ENCODE measurements at places on chromosomes 12 and 14.

GRCh38 chr14:28077021-28077420, 689.6 kb upstream of the FOXG1 start:
- no peak for DNase-seq

DNA sequence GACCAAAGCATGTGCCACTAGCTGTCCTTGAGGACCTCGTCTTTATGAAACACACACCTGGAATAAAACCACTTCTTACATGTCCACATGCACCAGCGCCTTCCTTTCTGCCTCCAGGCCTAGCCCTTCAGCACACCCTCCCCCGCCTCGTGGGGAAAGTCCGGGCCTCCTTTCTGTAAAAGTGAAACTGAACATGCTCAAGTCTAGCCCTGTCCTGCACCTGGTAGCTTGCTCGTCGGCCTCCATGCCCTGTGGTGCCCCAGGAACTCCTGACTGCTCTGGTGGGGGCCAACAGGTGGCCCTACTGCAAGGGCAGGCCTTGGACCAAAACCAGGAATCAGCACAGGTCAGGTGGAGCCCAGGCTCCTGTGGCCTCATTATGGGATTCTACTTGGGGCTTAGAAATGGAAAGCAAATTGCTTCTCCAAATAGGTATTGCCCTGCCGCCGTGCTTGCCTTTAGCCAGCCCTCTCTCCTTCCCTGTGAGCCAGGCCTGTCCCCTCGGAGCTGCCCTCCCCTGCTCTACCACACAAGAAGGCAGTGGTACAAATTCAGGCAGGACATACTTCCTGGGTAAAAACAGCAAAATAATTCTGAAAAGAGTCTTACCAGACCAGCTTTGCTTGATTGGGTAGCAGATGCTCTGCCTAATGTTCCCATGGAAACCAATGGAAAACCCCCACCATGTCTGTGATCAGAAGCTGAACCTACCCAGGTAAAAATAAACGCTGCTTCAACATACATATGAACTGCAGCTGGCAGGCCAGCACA, 43.5 kb downstream of the ERH start:
- DNase-seq: peak; percentile 35

DNA sequence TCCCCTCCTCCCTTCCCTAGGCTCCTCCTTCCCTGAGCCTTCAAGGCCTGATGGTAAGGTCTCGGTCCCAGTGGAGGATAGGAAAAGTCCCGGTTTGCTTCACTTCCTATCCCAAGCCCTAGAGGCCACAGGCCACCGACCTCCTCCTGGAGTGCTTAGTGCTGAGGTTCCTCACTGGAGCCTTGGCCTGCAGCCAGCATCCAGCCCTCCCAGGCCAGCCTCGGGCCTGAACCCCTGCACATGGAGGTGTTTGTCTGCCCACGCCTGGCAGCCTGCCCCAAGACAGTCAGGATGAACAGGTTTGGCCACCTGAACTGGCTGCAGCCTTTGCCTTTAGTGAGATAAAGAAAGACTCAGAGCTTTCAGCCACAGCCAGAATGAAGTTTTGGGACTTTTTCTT, 15.8 kb upstream of the KRT7 start:
- DNase-seq: no peak

GRCh38 chr14:78967111-78967809, 797.1 kb downstream of the NRXN3 start:
- no peak for DNase-seq

DNA sequence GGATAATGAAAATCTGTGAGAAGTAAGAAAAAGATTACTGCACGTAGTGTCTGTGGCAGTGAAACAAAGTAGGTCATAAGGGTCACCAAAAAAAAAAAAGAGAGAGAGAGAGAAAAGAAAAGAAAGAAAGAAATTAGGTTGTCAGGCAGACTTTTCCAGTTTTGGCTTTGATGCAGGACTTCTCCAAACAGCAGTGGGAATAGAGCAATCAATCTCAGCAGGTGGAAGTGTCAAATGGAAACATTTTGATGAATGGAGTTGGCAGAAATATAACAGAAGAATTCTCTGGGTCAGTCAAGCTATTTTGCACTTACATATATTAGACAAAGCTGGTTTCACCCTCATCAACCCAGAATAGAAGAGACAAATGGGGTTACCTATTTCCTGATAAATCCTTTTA, 745.8 kb downstream of the SLC6A15 start:
- DNase-seq: no peak

DNA sequence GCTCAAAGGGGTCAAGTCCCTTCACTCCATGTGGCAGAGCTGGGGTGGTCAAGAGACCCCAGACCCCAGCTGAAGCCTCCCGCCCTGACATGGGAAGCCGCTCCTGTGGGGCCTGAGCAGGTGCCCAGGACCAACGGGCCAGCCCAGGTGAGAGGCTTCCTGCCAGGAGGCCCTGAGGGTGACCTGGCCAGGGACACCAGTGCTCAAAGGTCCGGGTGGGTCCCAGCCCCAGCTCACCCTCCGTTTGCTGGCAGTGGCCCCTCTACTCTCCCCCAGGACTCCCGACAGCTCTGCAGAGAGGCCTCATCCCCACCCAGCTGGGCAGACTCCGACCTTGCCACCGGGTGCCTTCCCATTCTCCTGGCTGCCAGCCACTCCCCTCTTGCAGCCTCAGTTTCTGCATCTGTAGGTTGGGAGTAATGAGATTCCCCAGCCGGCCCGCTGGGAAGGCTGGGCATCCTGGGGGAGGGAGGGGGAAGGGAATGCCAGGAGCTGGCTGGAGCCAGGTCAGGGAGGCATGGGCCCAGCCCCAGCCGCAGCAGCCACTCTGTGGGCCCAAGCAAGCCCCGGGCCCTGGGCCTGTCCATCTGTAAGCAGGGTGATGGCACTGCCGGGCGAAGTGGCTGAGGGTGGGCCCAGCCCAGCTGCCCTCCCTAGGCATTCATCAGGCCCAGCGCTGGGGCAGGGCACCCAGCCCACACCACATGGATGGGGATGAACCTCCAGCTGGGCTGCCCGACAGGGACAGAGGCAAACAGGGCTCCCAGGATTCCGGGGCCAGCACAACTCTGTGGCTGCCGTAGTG, 10.3 kb upstream of the INF2 start:
- peak; percentile 70 for DNase-seq

GRCh38 chr12:46516238-46516932, 143.8 kb upstream of the SLC38A2 start:
- DNase-seq: no peak

GRCh38 chr14:99124482-99125105, 147.4 kb downstream of the BCL11B start:
- DNase-seq: no peak

DNA sequence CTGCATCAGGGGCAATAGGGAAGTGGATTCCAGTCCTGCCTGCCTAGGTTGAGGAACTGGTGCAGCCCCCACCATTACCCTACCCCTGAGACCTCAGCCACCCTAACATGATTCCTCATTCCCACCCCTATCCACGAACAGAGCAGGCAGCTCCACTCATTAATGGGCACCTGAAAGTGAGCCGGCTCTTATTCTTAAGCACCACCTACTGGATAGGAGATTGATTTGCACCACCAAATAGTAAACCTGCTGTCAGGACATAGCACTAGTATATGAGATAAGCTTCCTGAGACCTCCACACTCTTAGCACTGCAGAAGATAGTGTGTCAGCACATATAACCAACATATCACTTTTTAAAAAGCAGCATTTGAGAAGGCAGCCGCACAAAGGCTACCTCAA, 573.2 kb downstream of the SOX5 start:
- DNase-seq: no peak

DNA sequence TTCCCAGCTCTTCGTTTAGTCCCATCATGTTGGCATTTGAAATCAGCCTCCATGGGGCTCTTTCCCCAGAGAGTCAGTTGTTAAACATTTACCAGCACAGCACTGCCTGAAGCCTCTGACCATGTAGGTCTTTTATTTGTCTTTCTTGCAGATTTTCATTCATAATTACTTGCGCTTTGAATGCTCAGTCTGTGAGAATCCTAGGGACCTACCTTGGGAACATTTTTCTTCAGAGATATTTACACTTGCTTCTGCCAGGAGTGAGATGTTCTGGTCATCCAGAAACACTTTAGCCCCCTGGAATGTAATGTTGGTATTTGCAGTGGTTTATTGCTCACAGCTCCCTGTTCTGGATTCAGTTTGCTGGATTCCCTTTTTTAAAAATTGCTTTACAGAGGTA, 41.7 kb downstream of the RPH3A start:
- DNase-seq: no peak

DNA sequence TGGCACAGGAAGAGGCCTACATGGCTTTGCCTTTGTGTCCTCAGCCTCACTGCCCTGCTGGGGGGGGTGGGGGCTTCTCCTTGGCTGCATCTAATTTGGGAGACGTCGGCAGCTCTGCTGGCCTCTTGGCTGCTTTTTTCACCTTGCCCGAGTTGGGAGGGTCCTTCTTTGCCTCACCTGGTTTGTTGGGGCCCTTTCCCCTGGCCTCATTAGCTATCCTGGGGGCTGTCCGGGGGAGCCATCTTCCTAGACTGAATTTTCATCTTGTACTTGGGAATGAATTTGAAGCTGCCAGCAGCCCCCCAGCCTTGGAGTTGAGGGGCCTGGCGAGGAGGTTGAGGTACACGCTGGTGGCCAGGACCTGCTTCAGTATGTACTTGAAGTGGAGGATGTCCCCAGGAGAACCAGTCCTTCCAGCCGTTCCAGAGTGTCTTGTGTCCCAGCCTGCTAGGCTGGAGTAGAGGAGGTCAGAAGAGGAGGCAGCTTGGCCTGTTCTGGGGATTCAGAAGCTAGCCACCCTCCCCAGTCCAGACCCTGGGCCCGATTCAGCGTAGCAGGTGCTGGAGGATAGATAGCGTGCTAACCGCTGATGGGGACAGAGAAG, 70.7 kb upstream of the VASH1 start:
- no peak for DNase-seq
